ENCODE measurements at places on chromosomes 3 and 15. TPM values are rescaled to one million over a fixed set of nuclear protein-coding genes. Genes with fewer than 3 reads are reported as not detected.
A peak's percentile ranks its signal among the peaks of the same experiment; 100 is the strongest.

DNA sequence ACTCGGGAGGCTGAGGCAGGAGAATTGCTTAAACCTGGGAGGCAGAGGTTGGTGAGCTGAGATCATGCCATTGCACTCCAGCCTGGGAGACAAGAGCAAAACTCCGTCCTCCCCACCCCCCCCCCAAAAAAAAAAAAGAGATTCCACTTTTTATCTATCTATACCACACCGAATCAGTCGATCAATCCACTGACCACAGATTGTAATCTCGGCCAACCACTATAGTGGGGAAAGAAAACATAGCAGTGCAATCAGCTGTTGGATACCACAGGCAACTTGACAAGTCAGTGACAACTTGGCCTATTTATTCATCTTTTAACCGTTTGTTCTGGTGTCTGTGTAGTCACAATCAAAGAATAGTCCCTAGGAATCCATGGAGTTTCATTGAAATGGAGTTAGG is 299.2 kb downstream of the FHIT start:
- no peak for DNase-seq

Gene RPL39L
- 27.7 TPM for total RNA-seq

Gene ISLR
- 97.0 TPM for total RNA-seq

GRCh38 chr15:62782071-62782841 is 260.3 kb upstream of the TPM1 start:
- DNase-seq, result peak; percentile 94

DNA sequence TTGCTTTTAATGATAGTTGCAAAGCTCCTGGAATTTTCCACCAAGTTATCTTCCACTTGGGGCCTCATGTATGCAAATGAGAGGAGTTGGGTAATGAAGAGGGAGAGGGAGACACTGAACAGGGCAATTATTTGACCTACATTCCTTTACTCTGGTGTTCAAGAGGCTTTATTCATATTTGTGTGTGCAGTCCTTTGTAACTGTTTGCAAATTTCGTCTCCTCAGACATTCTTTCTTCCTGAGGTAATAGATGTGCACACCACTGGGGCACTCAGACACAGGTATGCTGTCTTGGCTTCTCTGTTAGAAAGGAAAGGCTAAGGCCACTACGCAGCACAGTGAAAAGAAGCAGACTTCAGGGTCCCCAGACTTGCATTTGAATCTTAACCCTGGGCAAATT is 189.7 kb upstream of the IL12A start:
- no peak for DNase-seq

- no peak for DNase-seq
Measured at GRCh38 chr15:83282776-83283137, 1.7 kb downstream of the BNC1 start.

DNA sequence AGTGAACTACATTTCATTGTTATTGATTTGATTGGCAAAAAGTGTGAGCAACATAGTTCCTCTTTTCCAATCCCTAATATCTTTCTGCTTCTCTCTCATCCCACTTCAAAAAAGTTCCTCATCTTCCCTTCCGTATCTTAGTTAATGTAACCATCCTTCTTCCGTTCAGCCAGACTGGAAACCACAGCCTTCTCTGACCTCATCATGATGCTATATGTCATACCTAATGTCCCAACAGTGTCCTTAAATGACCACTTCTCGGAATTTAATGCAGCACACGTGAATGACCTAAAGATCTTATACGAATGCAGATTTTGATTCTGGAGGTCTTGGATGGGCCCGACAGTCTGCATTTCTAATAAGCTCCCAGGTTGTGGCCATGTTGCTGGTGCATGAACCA is 320.3 kb upstream of the SATB1 start:
- DNase-seq, result no peak

DNA sequence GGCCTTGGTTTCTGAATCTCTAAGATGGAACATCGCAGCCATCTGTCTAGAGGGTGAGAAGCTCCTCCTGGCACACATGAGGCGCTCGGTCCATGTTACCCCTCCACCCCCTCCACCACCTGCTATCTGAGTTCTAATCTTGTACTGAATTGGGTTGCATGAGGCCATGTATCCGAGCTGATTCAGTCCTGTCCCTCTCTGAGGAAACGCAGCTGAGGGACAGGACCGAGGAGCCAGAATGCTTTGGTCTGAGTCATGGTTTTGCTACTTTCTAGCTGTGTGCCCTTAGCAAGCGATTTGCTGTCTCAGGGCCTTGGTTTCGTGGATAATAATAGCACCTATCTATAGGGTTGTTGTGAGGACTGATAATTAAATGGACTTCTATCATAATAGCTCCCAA is 87.8 kb upstream of the SEC13 start:
- no peak for DNase-seq

DNA sequence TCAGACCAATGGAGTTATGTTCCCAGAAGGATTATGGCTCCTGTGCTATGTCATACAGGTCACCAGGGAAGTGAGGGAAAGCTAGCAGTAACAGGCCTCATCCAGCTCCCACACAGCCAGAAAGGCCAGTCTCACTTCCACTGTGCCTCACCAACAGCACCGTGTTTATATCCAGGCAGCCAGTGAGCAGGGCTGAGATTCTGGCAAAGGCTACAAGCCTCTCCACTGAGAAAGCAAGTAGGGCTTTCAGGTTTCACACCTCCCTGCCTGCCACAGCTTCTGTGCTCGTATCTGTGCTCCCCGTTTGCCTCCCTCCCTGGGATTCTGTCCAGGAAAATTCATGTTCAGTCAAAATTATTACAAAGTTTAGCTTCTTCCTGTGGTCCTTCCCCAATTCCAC is 14.9 kb upstream of the CFAP20DC start:
- DNase-seq, result no peak

- no peak for DNase-seq
Measured at GRCh38 chr3:117201901-117202774, 492.6 kb downstream of the TUSC7 start.

DNA sequence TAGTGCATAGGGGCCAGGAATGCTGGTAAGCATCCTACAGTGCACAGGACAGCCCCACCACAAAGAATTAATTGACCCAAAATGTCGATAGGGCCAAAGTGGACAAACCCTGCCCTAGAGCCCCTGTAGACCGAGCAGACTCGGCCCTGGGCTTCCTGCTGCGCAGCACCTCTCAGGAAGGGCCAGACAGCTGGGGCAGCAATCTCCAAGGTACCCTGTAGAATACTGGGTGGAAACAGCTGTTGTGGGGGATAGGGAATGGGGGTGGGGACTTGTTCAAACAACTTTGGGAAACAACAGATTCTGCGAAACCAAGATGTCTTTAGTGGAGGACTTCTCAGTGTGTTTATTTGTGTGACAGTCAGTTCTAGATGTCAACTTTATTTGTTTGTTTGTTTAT is 67.1 kb downstream of the MRPL46 start:
- DNase-seq, result no peak

- DNase-seq, result no peak
Measured at GRCh38 chr3:106014518-106014917, 145.7 kb upstream of the CBLB start.

DNA sequence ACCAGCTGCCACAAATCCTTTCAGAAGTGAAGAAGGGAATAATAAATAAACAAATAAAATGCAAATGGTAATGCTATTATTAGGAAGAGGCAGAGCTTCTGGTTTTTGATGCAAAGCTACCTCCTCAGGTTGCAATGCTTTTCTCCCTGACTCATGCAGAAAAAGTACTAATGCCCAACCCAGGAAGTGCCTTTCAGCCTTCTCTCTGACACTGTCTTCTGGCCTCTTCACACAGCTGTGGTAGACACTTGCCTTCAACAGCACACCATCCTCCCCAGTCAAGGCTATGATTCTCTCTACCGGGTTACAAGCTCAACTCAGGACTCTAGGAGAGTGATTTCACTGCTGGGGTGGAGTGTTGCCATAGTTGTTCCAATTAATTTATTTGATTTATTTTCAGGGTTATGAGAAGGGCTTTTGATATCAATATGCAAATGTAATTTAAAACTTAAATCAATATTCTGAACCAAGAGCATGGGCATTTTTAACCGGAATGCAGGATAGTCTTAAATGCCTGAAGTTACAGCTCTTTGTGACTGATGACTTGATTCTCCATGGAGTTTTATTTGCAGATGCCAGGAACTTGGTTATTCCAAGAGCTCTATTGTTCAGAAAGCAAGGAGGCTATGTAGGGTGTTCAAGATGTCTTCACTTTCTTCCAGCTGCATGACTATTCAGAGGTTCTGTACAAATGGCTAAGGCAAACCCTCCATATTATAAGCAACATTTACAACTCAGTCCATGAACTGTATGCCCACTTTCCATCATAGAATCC is 27.1 kb upstream of the GALNT15 start:
- no peak for DNase-seq

DNA sequence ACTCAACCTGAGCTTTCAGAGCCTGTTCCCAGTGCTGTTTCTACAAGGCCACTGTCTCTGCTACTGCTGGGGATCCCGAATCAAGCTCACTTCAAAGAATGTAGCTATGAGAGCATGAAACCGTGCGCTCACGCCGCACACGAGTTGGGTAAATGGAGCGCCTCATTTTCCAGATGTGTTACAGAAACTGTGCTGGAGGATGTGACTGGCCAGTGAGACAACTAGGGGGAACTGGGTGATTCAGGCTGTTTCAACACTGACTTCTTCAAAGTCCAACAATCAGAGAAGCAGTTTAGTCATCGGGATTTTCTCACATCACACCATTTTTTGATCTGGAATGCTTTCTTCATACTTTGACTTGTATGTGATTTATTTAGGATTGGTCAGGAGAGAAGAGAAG is 3.5 kb downstream of the ZNF710 start:
- peak; percentile 78 for DNase-seq

DNA sequence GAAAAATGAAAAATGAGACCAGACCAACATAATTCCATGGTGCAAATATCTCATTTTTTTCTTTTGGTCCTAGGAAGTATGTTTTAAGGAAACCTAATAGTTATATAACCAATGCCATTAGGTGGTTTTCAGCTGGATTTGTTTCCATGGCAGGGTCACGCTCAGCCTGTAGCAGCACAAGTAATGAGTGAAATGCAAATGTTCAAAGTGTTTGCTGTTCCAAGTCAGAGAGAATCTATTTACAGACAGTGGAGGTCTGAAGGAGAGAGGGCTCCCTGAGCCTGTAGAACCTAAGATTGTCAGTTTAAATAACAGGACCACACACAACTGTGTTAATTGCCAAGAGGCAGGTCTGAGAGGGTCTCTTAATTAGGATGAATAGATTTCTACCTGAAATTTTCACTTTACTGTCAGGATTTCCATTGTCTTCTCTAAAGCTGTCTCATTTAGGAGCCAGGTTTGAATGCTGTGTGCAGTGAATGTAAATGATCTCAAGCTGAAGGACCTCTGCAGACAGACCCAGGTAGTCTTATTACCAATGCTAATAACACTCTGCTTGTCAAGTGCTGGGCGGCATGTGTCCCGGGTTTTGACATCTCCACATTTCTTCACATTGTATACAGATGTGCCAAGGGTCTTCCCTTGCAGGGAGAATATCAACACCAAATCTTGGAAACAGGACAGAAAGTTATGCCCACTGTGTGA is 317.3 kb upstream of the NECTIN3 start:
- DNase-seq, result no peak

DNA sequence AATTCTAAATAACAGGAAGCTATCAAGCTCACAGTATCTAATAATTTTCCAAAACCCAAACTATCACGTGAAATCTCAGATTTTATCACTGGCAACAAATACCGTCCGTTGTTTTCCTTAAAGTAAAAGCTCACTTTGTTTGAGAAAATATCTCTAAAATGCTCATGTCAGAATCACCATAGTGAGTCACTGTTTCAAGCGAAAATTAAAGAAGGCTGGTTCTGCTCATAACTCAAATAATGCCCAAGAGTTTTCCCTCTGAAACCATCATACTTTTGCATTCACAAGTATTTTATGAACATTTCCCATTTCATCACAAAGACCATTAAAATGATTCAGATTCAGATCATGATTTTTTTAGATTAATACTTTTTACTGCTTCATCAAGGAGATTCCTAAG is 50.6 kb downstream of the TBL1XR1 start:
- no peak for DNase-seq

DNA sequence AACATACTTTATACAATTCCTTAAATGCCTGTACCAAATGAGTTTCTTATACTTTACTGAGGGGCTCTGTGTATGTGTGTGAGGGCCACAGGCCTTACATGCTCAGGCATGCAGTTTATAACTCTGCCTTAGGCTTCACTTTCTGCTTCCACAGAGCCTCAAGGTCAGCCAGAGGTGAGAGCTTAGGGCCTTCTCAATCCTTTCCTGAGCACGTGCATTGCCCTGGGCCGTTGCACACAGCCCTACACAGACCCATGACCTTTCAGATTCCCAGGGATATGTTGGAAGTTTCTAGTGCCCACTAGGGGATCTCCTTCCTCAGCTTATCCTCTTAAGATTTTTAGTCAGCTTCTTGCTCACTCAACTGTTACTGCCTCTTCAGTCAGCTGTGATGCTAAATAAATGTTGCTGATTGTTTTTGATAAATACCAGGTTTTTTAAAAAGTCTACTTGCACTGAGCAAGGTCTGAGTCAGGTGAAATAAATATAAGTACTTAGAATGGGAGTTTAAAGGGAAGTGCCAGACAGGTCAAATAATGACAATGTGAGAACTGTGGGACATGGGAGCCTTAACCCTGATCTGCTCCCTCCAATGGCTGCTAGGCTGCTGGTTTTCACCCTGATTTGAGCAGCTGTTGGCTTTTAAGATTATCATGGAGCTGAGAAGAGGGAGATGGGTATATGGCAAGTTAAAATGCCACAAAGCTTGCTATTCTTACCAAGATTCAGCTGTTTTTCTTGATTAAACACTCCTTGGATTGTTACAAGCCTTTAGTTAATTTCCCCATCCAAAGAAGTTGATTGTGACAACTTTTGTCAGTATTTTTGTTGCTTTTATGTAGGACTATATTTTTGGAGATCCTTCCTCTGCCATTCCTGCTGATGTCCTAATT is 169.5 kb downstream of the PLD1 start:
- DNase-seq, result no peak

GRCh38 chr3:46693038-46693891 is at the start of gene ALS2CL:
Gene ALS2CL, minus strand, starts transcription at chr3:46693679. Its CDS starts 4,239 bp downstream, at chr3:46689440.
- DNase-seq, result peak; percentile 74

GRCh38 chr3:43733459-43734384 is 43.0 kb downstream of the ABHD5 start:
- DNase-seq, result no peak

Gene FXR1
- total RNA-seq, result 142 TPM

Measured in sigmoid colon (tissue), 7 donors.